ENCODE measurements at places on chromosomes 7 and 10.

DNA sequence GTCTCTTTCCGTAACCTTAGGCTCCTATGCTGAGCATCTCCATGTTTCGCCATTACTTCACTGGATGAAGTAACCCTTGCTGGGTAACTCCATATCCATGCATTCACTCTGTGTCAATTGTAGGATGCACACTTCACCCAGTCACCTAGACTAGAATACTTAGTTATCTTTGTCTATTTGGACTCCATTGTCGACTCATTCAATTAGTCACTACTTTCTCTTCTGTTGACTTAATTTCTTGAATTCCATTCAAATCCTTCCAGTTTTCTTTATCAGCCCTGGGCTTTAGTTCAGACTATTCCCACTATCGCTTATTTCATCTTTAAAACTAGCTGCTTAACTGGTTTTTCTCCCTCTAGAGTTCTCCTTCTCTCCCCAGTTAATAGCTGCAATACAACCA is 111.3 kb upstream of the TNS3 start:
- DNase-seq = no peak

DNA sequence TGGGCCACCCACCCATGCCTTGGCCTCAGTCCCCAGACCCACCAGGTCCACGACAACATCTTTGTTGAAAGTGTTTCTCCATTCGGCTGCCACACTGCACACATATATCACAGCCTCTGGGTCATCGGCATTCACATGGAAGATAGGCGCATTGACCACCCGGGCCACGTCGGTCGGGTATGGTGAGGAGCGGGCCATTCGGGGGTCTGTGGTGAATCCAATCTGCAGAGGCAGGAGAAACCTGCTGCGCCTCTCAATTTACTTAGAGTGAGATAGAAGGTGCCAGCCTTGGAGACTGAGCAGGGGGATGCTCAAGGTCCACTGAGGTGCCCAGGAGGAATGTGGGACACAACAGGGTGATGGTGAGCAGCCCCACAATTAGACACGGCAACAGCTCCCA is 16.4 kb downstream of the OGDHL start:
- no peak for DNase-seq

- no peak for DNase-seq
Measured at GRCh38 chr7:45687721-45688120, 113.6 kb downstream of the ADCY1 start.

GRCh38 chr10:101833466-101833865 is 10.1 kb downstream of the KCNIP2 start:
- DNase-seq = no peak

GRCh38 chr7:16599860-16600259 is 45.7 kb downstream of the ANKMY2 start:
- DNase-seq = no peak

- DNase-seq = no peak
Measured at GRCh38 chr7:31683445-31684225, 3.4 kb upstream of the PPP1R17 start.

DNA sequence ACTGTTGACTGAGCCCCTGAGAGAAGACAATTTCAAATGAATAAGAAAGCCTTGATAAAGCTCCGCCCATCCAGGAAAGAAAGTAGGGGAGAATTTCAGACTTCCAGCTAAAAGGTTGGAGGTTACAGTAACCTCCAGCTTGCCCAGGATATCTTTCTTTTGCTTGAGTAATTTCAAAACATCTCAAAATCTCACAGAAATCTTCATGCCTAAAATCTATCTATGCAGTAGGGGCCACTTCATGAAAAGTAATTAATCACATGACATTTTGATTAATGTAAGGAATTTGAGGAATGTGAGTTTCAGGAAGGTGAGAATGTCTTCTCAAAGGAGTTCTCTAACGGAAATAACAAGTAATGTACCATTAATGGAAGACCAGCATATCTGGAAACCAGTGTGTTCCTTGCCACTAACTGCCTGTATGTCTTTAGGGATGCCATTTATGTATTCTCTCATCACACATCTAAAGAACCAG is 24.2 kb downstream of the TRIL start:
- DNase-seq = no peak

GRCh38 chr7:67896721-67897120 is 900.1 kb downstream of the TYW1 start:
- DNase-seq = no peak

GRCh38 chr7:151982806-151983205 is 26.6 kb downstream of the GALNTL5 start:
- DNase-seq = no peak

DNA sequence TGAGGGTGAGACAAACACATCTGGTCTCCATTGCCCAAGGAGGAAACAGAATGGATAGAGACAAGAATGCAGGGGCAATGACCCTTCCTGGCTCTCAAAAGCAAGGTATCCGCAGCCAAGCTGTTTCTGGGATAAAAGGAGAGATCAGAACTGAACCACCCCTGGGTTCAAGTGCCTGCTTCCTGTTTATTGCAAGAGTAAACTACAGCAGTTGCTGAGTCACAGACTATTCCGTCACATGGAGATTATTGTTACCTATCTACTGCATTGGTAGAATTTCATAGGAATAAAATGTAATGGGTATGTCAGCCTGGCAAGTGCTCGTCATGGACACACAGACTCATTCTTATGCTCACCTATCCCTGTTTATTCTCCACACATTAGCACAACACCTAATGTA is 821.6 kb downstream of the GRID1 start:
- no peak for DNase-seq

- no peak for DNase-seq
Measured at GRCh38 chr7:156510966-156511365, 129.6 kb upstream of the RNF32 start.
